ENCODE measurements at places on chromosomes 1 and 21.

DNA sequence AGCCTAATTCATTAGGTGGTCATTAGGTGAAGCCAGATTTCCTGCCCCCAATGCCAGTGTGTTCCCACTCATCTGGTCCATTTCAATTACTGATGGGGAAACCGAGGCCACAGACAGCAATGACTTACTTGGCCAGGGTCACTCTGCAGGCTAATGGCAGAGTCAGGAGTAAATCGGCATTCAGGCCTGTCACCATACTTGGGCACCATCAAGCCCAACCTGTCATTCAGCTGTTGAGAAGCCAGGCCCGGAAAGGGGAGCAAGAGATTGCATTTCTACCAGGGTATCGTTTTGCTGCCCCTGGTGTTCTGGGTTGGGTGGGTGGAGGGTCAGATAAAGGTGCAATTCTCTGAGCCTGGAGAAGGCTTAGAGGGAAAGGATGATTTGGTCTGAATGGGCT lies 8.0 kb upstream of the TMEM61 start:
- no peak for DNase-seq

- no peak for DNase-seq
Observed at GRCh38 chr1:61337981-61338848, 255.9 kb downstream of the NFIA start.

DNA sequence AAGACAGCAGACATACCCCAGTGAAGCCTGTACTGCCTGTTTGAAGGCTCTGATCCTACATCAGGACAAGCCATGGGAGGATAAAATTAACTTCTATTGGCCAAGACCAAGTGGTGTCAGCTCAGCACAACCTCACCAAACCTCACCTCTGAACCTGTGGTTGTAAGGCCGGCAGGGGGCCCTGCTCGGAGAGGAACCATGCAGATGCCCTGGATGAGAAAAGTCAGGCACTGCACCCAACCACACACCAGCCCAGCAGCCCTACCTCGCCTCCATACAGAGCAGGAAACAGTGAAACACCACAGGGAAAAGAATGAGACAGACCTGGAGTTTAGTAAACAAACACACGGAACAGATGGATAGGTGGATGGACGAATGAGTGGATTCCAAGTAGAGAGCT lies 70.0 kb upstream of the PAX7 start:
- DNase-seq, result no peak

GRCh38 chr1:212838145-212838544 lies 9.3 kb downstream of the SPATA45 start:
- DNase-seq, result no peak

GRCh38 chr1:44590475-44590874 lies 83.8 kb downstream of the TMEM53 start:
- DNase-seq, result no peak

- DNase-seq, result no peak
Observed at GRCh38 chr1:30450148-30450817, 273.1 kb downstream of the MATN1 start.

DNA sequence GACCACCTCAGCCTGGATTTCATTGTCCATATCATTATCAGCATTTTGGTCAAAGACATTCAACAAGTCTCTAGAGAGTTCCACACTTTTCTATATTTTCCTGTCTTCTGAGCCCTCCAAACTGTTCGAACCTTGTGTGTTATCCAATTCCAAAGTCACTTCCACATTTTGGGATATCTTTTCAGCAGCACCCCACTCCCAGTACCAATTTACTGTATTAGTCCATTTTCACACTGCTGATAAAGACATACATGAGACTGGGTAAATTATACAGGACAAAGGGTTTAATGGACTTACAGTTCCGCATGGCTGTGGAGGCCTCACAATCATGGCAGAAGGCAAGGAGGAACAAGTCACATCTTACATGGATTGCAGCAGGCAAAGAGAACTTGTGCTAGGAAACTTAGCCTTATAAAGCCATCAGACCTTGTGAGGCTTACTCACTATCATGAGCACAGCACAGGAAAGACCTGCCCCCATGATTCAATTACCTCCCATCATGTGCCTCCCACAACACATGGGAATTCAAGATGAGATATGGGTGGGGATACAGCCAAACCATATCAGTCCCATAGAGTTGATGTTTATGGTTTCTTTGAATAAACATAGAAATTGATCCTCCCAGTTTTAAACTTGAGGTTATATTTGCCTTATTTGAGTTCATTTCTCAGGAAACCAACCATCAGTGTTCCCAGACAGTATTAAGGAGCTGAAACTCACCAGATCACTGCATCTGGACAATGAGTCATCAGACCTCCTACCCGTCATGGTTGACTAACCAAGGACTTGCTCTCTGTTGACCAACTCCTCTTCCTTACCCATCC lies 322.7 kb upstream of the DUSP10 start:
- DNase-seq, result no peak

GRCh38 chr1:13759072-13759471 lies 59.1 kb downstream of the PRDM2 start:
- DNase-seq, result no peak

All from activated naive CD4-positive, alpha-beta T cell treated with anti-CD3 and anti-CD28 coated beads for 36 hours (primary cell).